ENCODE measurements at places on chromosomes 2 and 18. TPM values are rescaled to one million over a fixed set of nuclear protein-coding genes. Genes with fewer than 3 reads are reported as not detected.

Gene ARHGAP28
- 13.8 TPM for total RNA-seq

Gene RAD51AP2
- not detected for total RNA-seq

Gene ANAPC1
- total RNA-seq, result 41.7 TPM

Gene ABCG8
- not detected for total RNA-seq

DNA sequence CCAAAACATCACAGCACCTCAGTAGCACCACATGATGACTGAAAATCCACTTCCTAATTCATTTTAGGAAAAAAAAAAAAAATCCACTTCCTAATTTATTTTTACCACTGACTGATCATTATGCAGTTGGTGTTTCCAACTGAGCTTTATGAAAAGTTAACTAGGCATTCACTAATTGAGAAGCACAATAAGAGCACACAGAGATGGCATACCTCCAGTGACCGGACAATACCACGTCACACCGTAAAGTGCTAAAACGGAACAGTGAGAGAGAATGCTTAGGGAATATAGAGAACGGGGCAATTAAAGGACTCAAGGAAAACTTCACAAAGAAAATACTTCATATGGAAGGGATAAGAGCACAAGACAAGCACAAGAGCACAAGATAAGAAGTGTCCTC, 212.5 kb downstream of the NBAS start:
- DNase-seq, result no peak

DNA sequence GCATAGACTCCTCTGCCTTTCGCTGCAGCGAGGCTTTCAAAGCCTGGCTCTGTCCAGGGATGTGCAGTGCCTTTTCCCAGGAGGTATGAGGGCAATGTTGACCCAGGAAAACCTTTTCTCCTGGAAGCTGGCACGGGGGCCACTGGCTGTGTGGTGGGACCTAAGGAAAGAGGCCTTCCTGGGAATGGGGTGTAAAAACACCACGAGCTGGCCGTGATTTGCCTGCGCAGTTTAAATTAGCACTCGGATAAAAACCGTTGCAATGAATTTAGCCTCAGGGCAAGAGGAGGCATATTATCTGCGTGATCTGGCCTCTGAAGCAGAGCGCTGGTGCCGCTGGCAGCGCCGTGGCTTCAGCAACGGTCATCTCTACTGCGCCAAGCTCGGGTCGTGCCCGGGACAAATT, 3.0 kb downstream of the OSR1 start:
- no peak for DNase-seq

DNA sequence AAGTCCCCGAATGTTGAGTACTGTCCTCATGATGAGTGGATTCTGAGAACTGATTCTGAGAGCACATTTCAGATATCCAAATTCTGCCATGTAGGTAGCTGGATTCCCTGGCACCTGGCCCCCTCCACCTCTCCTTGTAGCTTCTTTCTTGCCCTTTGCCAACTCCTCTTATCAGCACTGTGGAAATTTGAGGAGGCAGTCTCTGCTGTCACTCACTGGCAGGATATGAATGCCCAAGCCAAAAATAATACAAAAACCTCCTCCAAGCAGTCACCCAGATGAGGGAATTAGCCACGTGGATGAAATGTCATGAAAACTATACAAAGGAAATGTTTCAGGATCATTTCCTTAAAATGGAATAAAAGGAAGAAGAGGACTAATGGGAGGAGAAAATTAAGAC, 276.8 kb downstream of the SETBP1 start:
- DNase-seq, result no peak

Measured in spleen (tissue), 13 donors.